ENCODE measurements at places on chromosomes 6 and 20.

- no peak for DNase-seq
Measured at GRCh38 chr6:167329014-167329413, 4.1 kb downstream of the TTLL2 start.

DNA sequence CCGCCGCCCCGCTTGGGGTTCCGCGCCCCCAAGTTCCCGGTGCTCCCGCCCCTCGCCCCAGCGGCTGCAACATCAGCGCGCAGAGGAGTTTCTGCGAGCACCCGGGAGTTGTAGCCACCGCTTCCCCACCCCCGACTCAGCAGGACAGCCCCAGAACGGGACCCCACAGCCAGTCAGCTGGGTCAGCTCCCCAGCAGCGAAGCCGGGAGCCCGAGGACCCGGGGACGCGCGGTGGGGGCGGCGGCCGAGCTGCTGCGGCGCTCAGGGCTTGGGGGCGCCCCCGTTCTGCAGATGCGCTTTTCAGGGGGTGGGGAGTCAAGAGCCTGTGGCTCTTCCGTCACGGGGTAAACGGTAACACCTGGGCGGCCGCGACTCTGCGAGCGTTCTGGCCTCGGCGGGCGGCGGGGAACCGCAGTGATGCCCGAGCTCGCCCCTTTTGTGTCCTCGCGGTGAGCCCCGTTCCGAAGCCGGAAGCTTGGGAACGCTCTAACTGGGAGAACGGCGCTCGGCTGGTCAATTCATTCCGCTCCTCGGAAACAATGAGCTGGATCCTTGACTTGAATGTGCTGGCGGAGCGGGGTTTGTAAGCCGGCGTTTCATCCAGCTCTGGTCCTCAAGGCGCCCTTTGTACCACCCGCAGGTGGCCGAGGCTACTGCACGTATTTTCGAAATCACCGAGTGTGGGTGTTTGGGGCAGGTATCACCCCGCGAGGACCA, 774 bp downstream of the PLEKHG1 start:
- DNase-seq: no peak

DNA sequence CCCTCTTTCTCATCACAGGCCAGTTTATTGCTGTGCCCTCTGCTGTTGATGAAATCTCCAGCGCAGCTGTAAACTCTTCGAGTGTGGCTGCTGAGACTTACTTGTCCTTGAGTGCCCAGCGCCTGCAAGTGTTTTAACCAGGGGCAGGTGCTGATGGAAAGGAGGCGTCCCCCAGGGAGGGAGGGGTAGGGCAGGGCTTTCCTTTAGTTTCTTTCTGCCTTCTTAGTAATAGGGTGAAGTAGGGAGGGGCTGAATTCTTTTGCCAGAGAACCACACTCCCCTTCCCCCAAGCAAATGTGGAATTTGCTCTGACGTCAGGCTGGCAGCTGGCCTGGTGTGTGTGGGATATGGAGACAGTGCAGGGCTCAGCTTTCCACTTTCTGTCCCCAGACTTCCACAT, 61.2 kb downstream of the IGF2R start:
- no peak for DNase-seq

GRCh38 chr20:61788343-61788742, 277.3 kb downstream of the TAF4 start:
- DNase-seq: no peak

Measured in inflammatory macrophage (primary cell).